ENCODE measurements at places on chromosomes 16 and 17. TPM values are rescaled to one million over a fixed set of nuclear protein-coding genes. Genes with fewer than 3 reads are reported as not detected.

KRTAP4-1 gene
- total RNA-seq = not detected

IL21R gene
- 84.5 TPM for total RNA-seq

CCL3 gene
- total RNA-seq = 1,264 TPM

MPV17L gene
- total RNA-seq = 0.18 TPM

TBC1D3E gene
- total RNA-seq = 0.24 TPM

P2RX5 gene
- total RNA-seq = 9.8 TPM

STARD3 gene
- 74.1 TPM for total RNA-seq

PRAC2 gene
- not detected for total RNA-seq

TSEN54 gene
- total RNA-seq = 56.9 TPM

CDRT15L2 gene
- not detected for total RNA-seq

KCNH4 gene
- total RNA-seq = 1.7 TPM

CNTNAP4 gene
- not detected for total RNA-seq

PPP1R1B gene
- total RNA-seq = not detected

POLDIP2 gene
- total RNA-seq = 135 TPM

QPRT gene
- 3.0 TPM for total RNA-seq

HSPB9 gene
- total RNA-seq = 0.11 TPM

TP53TG3B gene
- not detected for total RNA-seq

SERPINF2 gene
- 0.33 TPM for total RNA-seq

SYT17 gene
- not detected for total RNA-seq

TPSAB1 gene
- not detected for total RNA-seq

HES7 gene
- total RNA-seq = 1.8 TPM

TLCD3B gene
- total RNA-seq = 0.55 TPM

PRSS36 gene
- total RNA-seq = 0.44 TPM

TBC1D3L gene
- 6.6 TPM for total RNA-seq

TMED6 gene
- total RNA-seq = 0.80 TPM

RHBDL1 gene
- total RNA-seq = 0.33 TPM

DPEP1 gene
- not detected for total RNA-seq

ZNF232 gene
- 21.8 TPM for total RNA-seq

HSF5 gene
- total RNA-seq = 5.4 TPM

CCL17 gene
- 18.9 TPM for total RNA-seq

TEDC2 gene
- 32.1 TPM for total RNA-seq

PGS1 gene
- total RNA-seq = 48.2 TPM

CES4A gene
- total RNA-seq = 4.2 TPM

All from CD8-positive, alpha-beta memory T cell (primary cell).